Neural crest cell (in vitro differentiated cells): ENCODE measurements at places on chromosomes 2 and 18. TPM values are rescaled to one million over a fixed set of nuclear protein-coding genes. Genes with fewer than 3 reads are reported as not detected.

The GALNT1 gene
- 92.3 and 93.5 TPM in 2 replicates for total RNA-seq

The RSAD2 gene
- total RNA-seq: 1.0 and 1.1 TPM in 2 replicates

The FKBP7 gene
- 25.2 and 28.3 TPM in 2 replicates for total RNA-seq

The EEF1B2 gene
- 614 and 618 TPM in 2 replicates for total RNA-seq

The ZEB2 gene
- 192 and 200 TPM in 2 replicates for total RNA-seq

The MYCN gene
- total RNA-seq: 144 and 149 TPM in 2 replicates

The RAMP1 gene
- total RNA-seq: 0.58 and 0.91 TPM in 2 replicates

The GAL3ST2 gene
- 0.28 TPM in 1 of 2 replicates, not detected in the other for total RNA-seq

The PIEZO2 gene
- total RNA-seq: 15.5 and 17.0 TPM in 2 replicates

The NGEF gene
- total RNA-seq: 0.96 and 1.5 TPM in 2 replicates

The UGT1A4 gene
- not detected in 2 replicates for total RNA-seq

The MYO7B gene
- 0.28 TPM in 1 of 2 replicates, not detected in the other for total RNA-seq

The ITPRIPL1 gene
- 24.2 and 25.6 TPM in 2 replicates for total RNA-seq

The TUBA4B gene
- total RNA-seq: not detected in 2 replicates

The SPR gene
- 5.8 and 6.3 TPM in 2 replicates for total RNA-seq

The PTPRN gene
- 3.2 and 4.1 TPM in 2 replicates for total RNA-seq

The DNAH6 gene
- total RNA-seq: 2.3 and 2.8 TPM in 2 replicates

The IRS1 gene
- 14.8 and 15.1 TPM in 2 replicates for total RNA-seq

The TCF23 gene
- not detected in 2 replicates for total RNA-seq

The RGPD6 gene
- 9.5 and 25.7 TPM in 2 replicates for total RNA-seq

The VWA3B gene
- total RNA-seq: not detected in 2 replicates

The MALL gene
- total RNA-seq: 0.79 and 1.1 TPM in 2 replicates

The B3GNT7 gene
- total RNA-seq: 0.61 and 0.79 TPM in 2 replicates

The G6PC2 gene
- total RNA-seq: not detected in 2 replicates

The BUB1 gene
- 80.4 and 83.8 TPM in 2 replicates for total RNA-seq

The ANKRD30B gene
- not detected in 2 replicates for total RNA-seq

The ERCC3 gene
- total RNA-seq: 63.6 and 67.4 TPM in 2 replicates

The GRP gene
- total RNA-seq: not detected in 2 replicates

The GAD1 gene
- 0.39 and 0.82 TPM in 2 replicates for total RNA-seq

The GRHL1 gene
- total RNA-seq: 2.0 and 3.4 TPM in 2 replicates
